Jurkat, Clone E6-1 (cell line): ENCODE measurements at places on chromosomes 2 and 18.

DNA sequence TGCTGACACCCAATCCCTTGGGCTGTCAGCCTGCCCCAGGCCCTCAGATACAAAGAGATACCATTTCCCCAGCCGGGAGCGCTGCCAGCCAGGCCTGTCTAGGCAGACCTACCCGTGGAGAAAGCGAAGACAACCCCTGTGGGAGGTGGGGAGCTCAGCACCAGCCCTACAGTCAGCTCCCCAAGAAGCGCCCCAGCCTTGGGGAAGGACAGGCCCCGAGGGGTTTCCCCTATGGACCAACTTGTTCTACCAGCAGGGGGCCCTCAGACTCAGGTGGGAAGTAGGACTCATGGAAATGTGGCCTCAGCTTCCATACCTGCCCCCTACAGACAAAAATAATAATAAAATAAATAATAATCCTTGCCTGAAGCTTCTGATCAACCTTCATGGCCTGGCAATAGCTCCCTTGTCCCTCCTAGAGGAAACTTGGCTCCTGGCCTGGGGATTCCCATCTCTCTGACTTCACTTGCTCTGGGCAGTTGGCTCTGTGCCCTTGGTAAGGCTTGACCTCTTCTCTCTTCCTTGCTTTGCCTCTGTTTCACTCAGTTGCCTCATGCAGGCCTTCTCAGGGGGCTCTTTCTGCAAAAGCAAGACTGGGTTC lies 7.0 kb downstream of the SLC35F6 start:
- DNase-seq, result no peak

DNA sequence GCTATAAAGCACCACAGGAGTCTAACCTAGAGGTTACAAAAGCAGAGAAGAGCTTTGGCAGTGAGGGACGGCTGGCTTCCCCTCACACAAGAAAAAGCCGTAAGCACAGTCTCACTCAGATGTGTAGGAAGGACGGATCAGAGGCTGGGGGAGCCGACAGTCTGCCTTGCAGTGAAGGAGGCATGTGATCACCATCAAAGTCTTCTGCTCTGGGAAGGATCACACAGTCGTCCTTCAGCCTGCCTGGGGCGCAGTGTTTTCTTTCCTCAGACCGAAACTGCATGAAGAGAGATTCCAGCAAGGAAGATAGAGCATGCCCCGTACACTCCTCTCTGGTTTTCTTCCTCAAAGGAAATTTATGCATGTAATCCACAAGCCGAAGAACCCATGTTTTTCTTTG lies 24.1 kb downstream of the GATA6 start:
- no peak for DNase-seq

- no peak for DNase-seq
These were observed 23.3 kb upstream of the FAM237A start for GRCh38 chr2:206619011-206619410.

DNA sequence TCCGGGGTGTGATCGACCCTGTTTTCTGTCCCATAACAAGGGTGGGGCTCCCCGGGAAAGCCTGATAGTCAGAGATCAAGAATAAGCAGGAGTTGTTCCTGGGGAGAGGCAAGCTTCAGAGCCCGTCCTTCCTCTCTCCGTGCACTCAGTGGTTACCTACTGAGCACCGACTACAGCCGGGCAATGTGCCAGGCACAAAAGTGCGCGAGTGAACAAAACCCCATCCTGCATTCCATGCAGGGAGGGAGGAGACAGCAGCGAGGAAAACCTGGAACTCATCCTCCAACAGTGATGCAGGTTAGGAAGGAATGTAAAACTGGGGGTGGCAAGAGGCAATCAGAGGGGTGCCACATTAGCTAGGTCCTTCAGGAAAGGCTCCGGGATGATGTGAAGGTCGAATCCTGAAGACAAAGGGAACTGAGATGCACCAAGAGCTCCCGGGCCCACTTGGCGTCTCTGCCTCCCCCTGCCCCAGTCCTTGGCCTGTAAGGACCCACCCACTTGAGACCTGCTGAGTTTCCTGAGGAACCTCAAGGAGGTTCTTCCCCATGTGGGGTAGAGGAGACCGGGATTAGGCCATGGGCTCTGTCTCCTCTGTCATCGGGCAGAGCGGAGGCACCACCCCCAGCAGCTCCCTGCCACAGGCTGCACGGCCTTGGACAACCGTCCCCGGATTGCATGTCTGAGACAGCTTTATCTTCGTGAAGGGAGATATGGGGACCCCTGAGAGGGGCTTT lies 198.2 kb downstream of the NDUFA10 start:
- DNase-seq, result no peak

GRCh38 chr18:36608107-36608506 lies 220.7 kb downstream of the TPGS2 start:
- DNase-seq, result no peak
